Left ventricle myocardium inferior (tissue), 1 donor: ENCODE measurements at places on chromosomes 1 and 21.

DNA sequence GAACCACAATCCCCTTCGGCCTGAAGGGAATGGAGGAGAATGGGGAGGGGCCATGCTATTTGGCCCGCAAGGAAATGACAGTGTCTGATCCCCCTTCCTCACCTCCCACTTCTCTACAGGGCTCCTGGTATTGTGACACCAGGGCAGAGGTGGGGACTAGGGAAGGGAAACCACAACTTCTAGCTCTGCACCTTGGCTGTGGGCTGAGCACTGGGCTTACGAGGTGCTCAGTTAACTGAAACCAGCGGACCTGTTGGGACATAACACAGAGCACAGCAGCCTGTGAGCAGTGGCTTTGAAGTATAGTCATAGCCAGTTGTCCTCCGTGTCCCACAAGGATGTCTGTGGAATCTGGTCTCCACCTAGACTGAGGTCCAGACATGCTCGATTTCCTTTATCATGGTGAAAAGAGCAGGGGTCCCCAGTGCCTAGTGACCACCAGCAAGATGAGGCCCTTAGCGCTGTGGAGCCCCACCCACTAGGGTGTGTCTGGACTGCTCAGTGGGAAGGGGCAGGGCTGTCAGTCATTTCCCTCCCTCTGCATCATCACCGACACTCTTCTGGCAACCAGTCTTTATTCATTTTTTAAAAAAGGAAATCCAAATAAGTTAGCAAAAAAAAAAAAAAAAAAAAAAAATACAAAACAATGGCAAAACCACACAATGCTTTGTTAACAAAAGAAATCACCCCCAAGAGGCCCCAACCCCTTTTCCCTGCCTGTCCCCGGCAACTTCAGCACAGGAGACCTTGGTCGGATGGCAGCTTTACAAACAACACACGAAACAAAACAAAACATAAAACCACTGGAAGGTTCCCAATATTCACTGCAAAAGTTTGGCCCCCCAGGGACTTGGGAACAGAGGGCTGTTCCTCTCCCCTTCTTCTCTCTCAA is 3.0 kb downstream of the MYOG start:
- no peak for DNase-seq

- DNase-seq = peak; percentile 6
These were observed 32.5 kb upstream of the SLC19A1 start for GRCh38 chr21:45574691-45575090.

- no peak for DNase-seq
These were observed 2.0 kb downstream of the HNRNPR start for GRCh38 chr1:23341931-23342692.

- no peak for DNase-seq
These were observed 239.1 kb upstream of the SGIP1 start for GRCh38 chr1:66294707-66295370.

DNA sequence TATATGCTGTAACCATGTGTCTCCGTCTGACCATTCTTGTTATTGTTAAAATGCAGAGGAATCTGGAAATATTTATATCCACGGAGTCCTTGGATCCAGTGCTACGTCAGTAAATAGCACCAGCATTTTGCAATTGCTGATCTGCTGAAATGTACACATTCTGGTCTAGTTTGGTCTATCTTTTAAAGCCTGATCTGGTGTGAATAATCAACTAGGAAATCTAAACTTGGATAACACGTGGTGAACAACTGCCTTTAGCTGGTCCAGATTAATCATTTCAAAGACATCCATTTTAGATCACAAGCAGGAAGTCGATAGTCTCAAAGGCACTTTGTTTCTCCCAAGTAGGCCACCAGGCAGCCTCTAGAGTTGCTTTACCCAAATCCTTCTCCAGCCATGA is 32.6 kb downstream of the PDPN start:
- DNase-seq = no peak

DNA sequence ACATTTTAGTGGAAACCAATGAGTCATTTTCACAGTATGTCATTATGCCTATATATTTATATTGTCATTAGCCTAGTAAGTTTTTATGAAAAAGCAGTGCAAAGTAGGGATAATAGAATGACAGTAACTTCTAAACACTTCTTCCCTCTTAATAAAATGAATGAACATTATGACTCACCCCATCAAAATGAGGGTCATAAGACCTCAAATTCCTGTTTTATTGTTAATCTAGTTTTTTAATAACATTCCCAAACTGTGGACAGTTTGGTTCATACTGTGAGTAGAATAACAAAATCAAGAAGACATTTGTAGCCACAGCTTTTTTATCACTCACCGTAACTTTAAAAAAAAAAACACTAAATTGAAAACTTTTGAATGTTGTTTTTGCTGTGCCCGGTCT is 160.5 kb downstream of the LRRC40 start:
- DNase-seq = no peak
